ENCODE measurements at places on chromosomes 6 and 20. TPM values are rescaled to one million over a fixed set of nuclear protein-coding genes. Genes with fewer than 3 reads are reported as not detected.

Gene MAP7
- 16.5 TPM for total RNA-seq

Gene SULF2
- total RNA-seq: 60.2 TPM

Gene GJA10
- total RNA-seq: not detected

Gene ECT2L
- total RNA-seq: not detected

Gene MCCD1
- not detected for total RNA-seq
